ENCODE measurements at places on chromosomes 5 and 9. TPM values are rescaled to one million over a fixed set of nuclear protein-coding genes. Genes with fewer than 3 reads are reported as not detected.

Gene SGTB
- polyA plus RNA-seq, result 5.1 TPM

Gene CCDC192
- polyA plus RNA-seq, result not detected

Gene ZNF300
- 3.0 TPM for polyA plus RNA-seq

Gene NMRK1
- 18.0 TPM for polyA plus RNA-seq

Gene HABP4
- 4.8 TPM for polyA plus RNA-seq

Gene WWC1
- 14.0 TPM for polyA plus RNA-seq

Gene SH3TC2
- 13.9 TPM for polyA plus RNA-seq

Gene DDX31
- polyA plus RNA-seq, result 17.3 TPM

Gene C8G
- 0.39 TPM for polyA plus RNA-seq

Gene ARL14EPL
- polyA plus RNA-seq, result not detected

Gene AGXT2
- not detected for polyA plus RNA-seq

Gene SNX30
- polyA plus RNA-seq, result 5.7 TPM

Gene TMC1
- polyA plus RNA-seq, result 0.06 TPM

Gene CD74
- 7.4 TPM for polyA plus RNA-seq

Gene ECM2
- 0.56 TPM for polyA plus RNA-seq

Gene IL33
- 2.0 TPM for polyA plus RNA-seq

Gene ADAMTS13
- 1.8 TPM for polyA plus RNA-seq

Gene CDX1
- not detected for polyA plus RNA-seq

Gene ENHO
- polyA plus RNA-seq, result 0.44 TPM

Gene TERT
- not detected for polyA plus RNA-seq

Gene ANKRD34B
- not detected for polyA plus RNA-seq

Gene DOK3
- polyA plus RNA-seq, result 1.7 TPM

Gene WDR31
- 1.3 TPM for polyA plus RNA-seq

Gene CCL28
- 3.7 TPM for polyA plus RNA-seq

Gene KIAA1958
- 0.99 TPM for polyA plus RNA-seq

Gene DMAC1
- 15.2 TPM for polyA plus RNA-seq

Gene QRFP
- not detected for polyA plus RNA-seq

Gene GKAP1
- 0.29 TPM for polyA plus RNA-seq

All from mammary epithelial cell (primary cell).